ENCODE measurements at places on chromosomes 6 and 20. TPM values are rescaled to one million over a fixed set of nuclear protein-coding genes. Genes with fewer than 3 reads are reported as not detected.

DNA sequence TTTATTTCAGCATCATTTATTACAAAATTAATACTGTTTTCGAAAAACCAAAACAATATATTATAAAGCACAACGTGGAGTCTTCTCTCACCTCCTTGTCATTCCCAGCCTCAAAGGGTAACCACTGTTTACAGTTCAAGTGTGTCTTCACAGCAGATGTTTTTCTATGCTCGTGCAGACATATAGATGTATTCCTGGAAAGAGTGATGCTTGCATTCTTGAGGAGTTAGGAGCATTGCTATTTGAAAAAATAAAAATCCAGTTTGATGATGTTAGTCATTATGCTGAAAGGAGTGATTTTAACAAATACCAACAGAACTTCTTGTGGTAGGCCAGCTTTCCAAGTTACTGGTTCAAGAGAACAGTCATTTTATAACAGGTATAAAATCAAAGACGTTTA, 234.9 kb downstream of the BCKDHB start:
- no peaks in the 10 kb centered on the region for H3K36me3 ChIP-seq
- no peaks in the 10 kb centered on the region for H3K4me1 ChIP-seq
- H3K27ac ChIP-seq = no peak overlapping the region
- DNase-seq = no peak

- H3K27me3 ChIP-seq = no peaks in the 10 kb centered on the region
- peaks cover 26% of the 10 kb centered on the region for H3K36me3 ChIP-seq
- H3K4me1 ChIP-seq = peaks cover 63% of the 10 kb centered on the region
- H3K27ac ChIP-seq = peak overlapping the region; percentile 93
Observed at GRCh38 chr6:35299674-35300073, 2.1 kb downstream of the DEF6 start.

- H3K4me3 ChIP-seq = no peak overlapping the region
- peaks cover 7% of the 10 kb centered on the region for H3K27me3 ChIP-seq
- no peak overlapping the region for H3K27ac ChIP-seq
- no peaks in the 10 kb centered on the region for H3K4me1 ChIP-seq
Observed at GRCh38 chr20:61099806-61100205, 152.3 kb upstream of the CDH4 start.

GRCh38 chr20:275791-276190, 14.8 kb downstream of the C20orf96 start:
- no peak overlapping the region for H3K27ac ChIP-seq
- H3K36me3 ChIP-seq = peaks cover 9% of the 10 kb centered on the region
- H3K27me3 ChIP-seq = no peaks in the 10 kb centered on the region
- no peaks in the 10 kb centered on the region for H3K4me1 ChIP-seq
- DNase-seq = no peak
- no peak overlapping the region for H3K4me3 ChIP-seq

DNA sequence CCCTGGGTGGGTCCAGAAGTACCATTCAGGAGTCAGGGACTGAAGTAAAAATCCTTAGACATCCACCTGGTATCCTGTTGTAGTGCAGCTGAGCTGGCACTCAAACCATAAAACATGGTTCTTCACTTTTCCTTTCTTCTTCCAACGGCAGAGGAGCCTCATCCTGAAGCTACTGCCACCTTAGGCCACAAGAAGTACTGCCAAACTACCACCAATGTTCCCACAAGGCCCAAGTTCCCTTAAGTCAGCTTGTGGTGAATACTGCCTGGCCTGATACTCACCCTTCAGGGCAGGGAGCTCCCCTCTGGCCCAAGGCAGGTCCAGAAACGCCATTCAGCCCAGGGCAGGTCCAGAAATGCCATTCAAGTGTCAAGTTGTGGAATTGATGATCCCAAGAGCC, 1053.4 kb upstream of the CITED2 start:
- no peaks in the 10 kb centered on the region for H3K4me1 ChIP-seq
- no peak overlapping the region for H3K4me3 ChIP-seq
- no peak for DNase-seq
- H3K36me3 ChIP-seq = no peaks in the 10 kb centered on the region
- no peaks in the 10 kb centered on the region for H3K27me3 ChIP-seq

- DNase-seq = no peak
- no peak overlapping the region for H3K4me3 ChIP-seq
- no peak overlapping the region for H3K27ac ChIP-seq
- H3K36me3 ChIP-seq = no peaks in the 10 kb centered on the region
- H3K27me3 ChIP-seq = peaks cover 9% of the 10 kb centered on the region
Observed at GRCh38 chr6:701700-702479, 9.0 kb upstream of the EXOC2 start.

DNA sequence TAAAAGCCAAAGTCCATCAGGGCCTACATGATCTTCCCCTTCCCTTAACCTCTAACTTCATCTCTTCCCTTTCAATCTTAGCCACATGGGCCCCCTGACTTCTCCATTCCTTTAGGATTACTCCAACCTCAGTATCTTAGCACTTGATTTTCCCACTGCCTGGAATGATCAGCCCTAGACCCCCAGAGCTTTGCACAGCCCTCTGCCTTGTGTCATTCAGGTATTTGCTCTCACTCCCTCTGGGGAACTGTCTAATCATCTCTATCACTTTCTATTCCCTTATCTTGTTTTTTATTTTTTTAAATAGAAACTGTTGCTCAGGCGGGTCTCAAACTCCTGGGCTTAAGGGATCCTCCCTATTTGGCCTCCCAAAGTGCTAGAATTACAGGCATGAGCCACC, 13.3 kb upstream of the ZNFX1 start:
- no peak for DNase-seq
- H3K27me3 ChIP-seq = no peaks in the 10 kb centered on the region
- no peak overlapping the region for H3K27ac ChIP-seq
- no peak overlapping the region for H3K4me3 ChIP-seq

DNA sequence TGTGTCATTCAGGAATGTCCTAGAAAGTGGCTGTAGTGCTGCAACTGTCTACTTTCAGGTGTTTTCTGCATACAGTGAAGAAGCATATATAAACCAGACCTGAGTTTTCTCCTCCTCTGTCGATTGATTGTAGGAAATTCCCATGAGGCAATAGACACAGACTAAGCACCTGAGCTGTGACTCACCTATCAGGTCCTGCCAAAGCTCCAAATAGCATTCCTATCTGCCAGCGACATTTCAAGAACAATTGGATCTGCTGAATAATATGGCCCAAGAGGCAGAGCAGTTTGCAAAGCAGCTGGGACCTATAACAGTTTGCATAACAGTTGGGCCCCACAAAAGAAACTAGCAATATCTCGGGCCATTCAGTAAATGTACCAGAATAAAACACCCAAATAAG, 360.4 kb downstream of the HAO1 start:
- H3K27ac ChIP-seq = no peak overlapping the region
- H3K4me1 ChIP-seq = no peaks in the 10 kb centered on the region
- DNase-seq = no peak
- no peak overlapping the region for H3K4me3 ChIP-seq

GRCh38 chr6:61100072-61100471, 1186.0 kb downstream of the KHDRBS2 start:
- H3K4me3 ChIP-seq = no peak overlapping the region
- no peaks in the 10 kb centered on the region for H3K4me1 ChIP-seq
- no peak for DNase-seq
- no peak overlapping the region for H3K27ac ChIP-seq
- no peaks in the 10 kb centered on the region for H3K27me3 ChIP-seq
- H3K36me3 ChIP-seq = no peaks in the 10 kb centered on the region

GRCh38 chr20:19890445-19891051, 126.6 kb upstream of the NAA20 start:
- H3K36me3 ChIP-seq = no peaks in the 10 kb centered on the region
- no peak overlapping the region for H3K27ac ChIP-seq
- H3K4me1 ChIP-seq = no peaks in the 10 kb centered on the region
- no peak overlapping the region for H3K4me3 ChIP-seq
- DNase-seq = no peak
- no peaks in the 10 kb centered on the region for H3K27me3 ChIP-seq

- no peak overlapping the region for H3K4me3 ChIP-seq
- H3K4me1 ChIP-seq = no peaks in the 10 kb centered on the region
- no peaks in the 10 kb centered on the region for H3K27me3 ChIP-seq
- H3K36me3 ChIP-seq = peaks cover 34% of the 10 kb centered on the region
- peak overlapping the region; percentile 60 for H3K27ac ChIP-seq
- no peak for DNase-seq
Observed at GRCh38 chr20:32333988-32334885, 23.9 kb upstream of the ASXL1 start.

DNA sequence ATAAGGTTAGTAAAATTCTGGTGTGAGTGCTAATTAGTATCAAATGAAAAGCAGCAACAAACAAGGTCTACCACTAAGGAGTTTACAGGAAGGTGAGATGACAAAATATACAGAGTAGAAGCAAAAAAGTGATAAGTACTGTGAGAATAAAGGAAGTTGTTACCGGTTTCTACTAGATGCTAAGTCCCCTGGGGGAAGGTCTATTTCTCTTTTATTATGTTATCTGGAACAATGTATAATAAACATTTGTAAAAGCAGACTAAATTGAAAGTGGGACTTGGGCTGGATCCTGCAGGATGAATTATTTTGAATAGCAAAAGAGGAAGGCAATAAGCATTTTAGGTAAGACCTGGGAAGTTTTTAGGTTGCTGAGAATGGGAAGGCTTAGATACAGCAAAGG, 158.7 kb upstream of the SLC22A16 start:
- H3K4me1 ChIP-seq = no peaks in the 10 kb centered on the region
- no peak overlapping the region for H3K4me3 ChIP-seq
- no peak overlapping the region for H3K27ac ChIP-seq
- H3K27me3 ChIP-seq = no peaks in the 10 kb centered on the region

Gene TDRD6
- total RNA-seq = 0.20 TPM

Gene TXLNB
- 0.73 TPM for total RNA-seq

Gene GPX5
- not detected for total RNA-seq

Gene THEMIS
- total RNA-seq = 55.5 TPM

Gene TFAP2D
- not detected for total RNA-seq
